ENCODE measurements at places on chromosomes 2 and 18. TPM values are rescaled to one million over a fixed set of nuclear protein-coding genes. Genes with fewer than 3 reads are reported as not detected.

DNA sequence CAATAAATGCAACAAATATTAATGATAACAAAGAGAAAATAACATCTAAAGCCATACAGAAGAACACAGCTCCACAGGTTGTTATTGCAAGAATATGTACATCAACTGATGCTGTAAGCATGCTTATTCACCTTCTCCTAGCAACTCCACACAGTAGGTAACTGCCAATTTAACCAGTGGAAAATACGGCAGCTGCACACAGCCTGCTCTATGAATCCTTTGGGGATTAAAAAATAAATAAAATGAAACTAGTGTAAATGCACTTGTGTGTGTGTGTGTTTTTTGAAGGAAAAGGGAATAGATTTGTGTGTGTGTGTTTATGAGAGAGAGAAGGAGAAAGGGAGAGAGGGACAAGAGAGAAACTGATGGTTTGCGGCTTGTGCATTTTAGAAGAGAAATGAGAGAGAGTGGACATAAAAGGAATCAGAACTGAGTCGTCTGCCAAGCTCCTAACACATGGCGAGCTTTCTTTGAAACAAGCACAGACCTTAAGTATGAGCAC is 96.2 kb upstream of the PDE1A start:
- H3K36me3 ChIP-seq: no peaks in the 10 kb centered on the region
- H3K27ac ChIP-seq: no peak overlapping the region
- DNase-seq: no peak
- H3K4me1 ChIP-seq: no peaks in the 10 kb centered on the region
- peaks cover 4% of the 10 kb centered on the region for H3K27me3 ChIP-seq

- DNase-seq: no peak
- no peaks in the 10 kb centered on the region for H3K36me3 ChIP-seq
- H3K27me3 ChIP-seq: peaks cover 8% of the 10 kb centered on the region
- H3K4me3 ChIP-seq: no peak overlapping the region
These were observed 393.9 kb downstream of the BCL11A start for GRCh38 chr2:60159519-60159918.

- no peaks in the 10 kb centered on the region for H3K36me3 ChIP-seq
- no peak for DNase-seq
- H3K4me3 ChIP-seq: no peak overlapping the region
- H3K27me3 ChIP-seq: peaks cover 10% of the 10 kb centered on the region
These were observed 8.9 kb upstream of the LTBP1 start for GRCh38 chr2:32937602-32938448.

DNA sequence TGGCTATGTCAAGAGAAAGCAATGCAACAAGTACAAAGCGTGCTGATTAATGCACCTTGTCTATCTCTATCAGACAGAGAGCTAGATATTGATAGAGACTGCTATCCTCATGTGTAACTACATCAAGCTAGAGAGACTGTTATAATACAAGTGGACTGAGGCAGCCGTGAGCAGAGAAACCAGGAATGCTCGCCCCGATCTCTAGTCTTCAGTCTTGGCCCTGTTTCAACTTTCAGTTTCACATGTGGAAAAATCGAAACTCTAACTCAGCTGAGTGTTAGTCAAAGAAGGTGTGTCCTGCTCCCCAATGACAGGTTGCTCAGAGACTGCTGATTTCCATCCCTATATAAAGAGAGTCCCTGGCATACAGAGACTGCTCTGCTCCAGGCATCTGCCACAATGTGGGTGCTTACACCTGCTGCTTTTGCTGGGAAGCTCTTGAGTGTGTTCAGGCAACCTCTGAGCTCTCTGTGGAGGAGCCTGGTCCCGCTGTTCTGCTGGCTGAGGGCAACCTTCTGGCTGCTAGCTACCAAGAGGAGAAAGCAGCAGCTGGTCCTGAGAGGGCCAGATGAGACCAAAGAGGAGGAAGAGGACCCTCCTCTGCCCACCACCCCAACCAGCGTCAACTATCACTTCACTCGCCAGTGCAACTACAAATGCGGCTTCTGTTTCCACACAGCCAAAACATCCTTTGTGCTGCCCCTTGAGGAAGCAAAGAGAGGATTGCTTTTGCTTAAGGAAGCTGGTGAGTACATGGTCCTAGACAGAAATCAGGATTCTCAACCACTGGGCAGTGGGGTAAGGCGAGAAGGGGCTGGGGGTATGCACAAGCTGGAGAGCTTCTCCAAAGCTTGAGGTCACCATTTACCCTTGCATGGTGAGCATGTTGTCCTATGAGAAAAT is at the start of gene RSAD2:
RSAD2 (plus strand) TSS at position 376 of the 903 bp plus-strand sequence; CDS start at position 400, 24 bp downstream.
- peaks cover 56% of the 10 kb centered on the region for H3K4me1 ChIP-seq
- H3K27ac ChIP-seq: peak within 1 kb of the TSS; percentile 95
- no peaks in the 10 kb centered on the region for H3K27me3 ChIP-seq
- DNase-seq: peak; percentile 68
- H3K36me3 ChIP-seq: peaks cover 64% of the 10 kb centered on the region
- peak within 1 kb of the TSS; percentile 99 for H3K4me3 ChIP-seq

DNA sequence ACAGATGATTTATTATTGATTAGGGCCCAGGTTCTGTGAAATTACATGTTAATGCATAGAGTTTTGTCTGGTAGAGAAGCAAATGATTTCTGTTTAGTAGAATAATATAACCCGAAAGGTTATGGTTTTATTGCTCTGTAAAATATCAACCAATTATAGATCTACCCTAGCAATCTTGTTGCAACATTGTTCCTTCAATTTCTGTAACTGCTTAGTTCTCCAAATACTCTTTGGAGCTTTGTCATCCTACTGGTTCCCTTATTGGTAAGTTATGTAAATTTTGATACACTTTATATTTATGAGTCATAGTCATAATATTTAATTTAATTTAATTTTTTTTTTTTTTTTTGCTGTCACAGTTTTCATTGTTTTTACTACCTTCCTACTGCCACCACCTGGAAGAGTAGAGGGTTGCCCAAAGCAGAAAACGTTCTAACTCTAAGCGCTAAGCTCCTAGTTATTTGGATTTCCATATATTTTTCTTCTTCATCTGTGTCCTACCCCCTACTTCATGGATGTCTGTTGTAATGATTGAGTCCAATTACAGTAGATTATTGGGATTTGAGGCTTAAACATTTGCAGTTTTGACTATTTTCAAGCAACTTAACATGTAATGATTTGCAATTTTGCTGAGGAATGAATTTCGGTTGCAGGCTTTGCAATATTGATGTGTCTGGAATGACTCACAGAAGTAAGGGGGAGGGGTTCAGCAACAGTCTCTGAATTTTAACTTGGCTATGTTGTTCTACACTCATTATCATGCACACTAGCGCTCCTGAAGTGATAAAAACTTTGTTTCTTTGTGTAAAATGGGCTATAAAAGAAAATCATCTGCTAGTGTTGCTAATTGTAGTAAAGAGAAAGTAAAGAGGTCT is 51.1 kb downstream of the NABP1 start:
- no peak for DNase-seq
- no peaks in the 10 kb centered on the region for H3K36me3 ChIP-seq
- no peaks in the 10 kb centered on the region for H3K4me1 ChIP-seq

GRCh38 chr2:212346865-212347264 is 191.7 kb downstream of the ERBB4 start:
- H3K4me1 ChIP-seq: no peaks in the 10 kb centered on the region
- DNase-seq: no peak
- no peaks in the 10 kb centered on the region for H3K27me3 ChIP-seq

GRCh38 chr2:195343942-195344530 is 313.0 kb upstream of the SLC39A10 start:
- no peak overlapping the region for H3K4me3 ChIP-seq
- peaks cover 4% of the 10 kb centered on the region for H3K4me1 ChIP-seq
- H3K36me3 ChIP-seq: peaks cover 1% of the 10 kb centered on the region
- no peak overlapping the region for H3K27ac ChIP-seq

- DNase-seq: no peak
- no peak overlapping the region for H3K27ac ChIP-seq
- no peak overlapping the region for H3K4me3 ChIP-seq
- peaks cover 79% of the 10 kb centered on the region for H3K36me3 ChIP-seq
These were observed 59.8 kb downstream of the SLC25A12 start for GRCh38 chr2:171834286-171834685.

GRCh38 chr18:45275367-45276113 is 339.7 kb upstream of the SLC14A2 start:
- H3K4me1 ChIP-seq: no peaks in the 10 kb centered on the region
- H3K36me3 ChIP-seq: no peaks in the 10 kb centered on the region
- peaks cover 1% of the 10 kb centered on the region for H3K27me3 ChIP-seq
- no peak overlapping the region for H3K4me3 ChIP-seq
- DNase-seq: no peak

Gene OTOF
- total RNA-seq: 58.0 TPM

Gene FTCDNL1
- total RNA-seq: 1.7 TPM

Gene C2orf66
- 0.17 TPM for total RNA-seq

Gene B4GALT6
- 0.58 TPM for total RNA-seq

Gene ZDBF2
- total RNA-seq: 10.7 TPM

Measured in activated naive CD8-positive, alpha-beta T cell treated with anti-CD3 and anti-CD28 coated beads, Interleukin-2, amount 10 ng/mL, durations not matched to agents 7 days and 5 days (primary cell).